Stimulated activated CD8-positive, alpha-beta memory T cell treated with anti-CD3 and anti-CD28 coated beads, Interleukin-12 subunit alpha, Interleukin-12 subunit beta, amount 100 ng/mL, for 4 hours (primary cell): ENCODE measurements at places on chromosomes 12 and 14.

DNA sequence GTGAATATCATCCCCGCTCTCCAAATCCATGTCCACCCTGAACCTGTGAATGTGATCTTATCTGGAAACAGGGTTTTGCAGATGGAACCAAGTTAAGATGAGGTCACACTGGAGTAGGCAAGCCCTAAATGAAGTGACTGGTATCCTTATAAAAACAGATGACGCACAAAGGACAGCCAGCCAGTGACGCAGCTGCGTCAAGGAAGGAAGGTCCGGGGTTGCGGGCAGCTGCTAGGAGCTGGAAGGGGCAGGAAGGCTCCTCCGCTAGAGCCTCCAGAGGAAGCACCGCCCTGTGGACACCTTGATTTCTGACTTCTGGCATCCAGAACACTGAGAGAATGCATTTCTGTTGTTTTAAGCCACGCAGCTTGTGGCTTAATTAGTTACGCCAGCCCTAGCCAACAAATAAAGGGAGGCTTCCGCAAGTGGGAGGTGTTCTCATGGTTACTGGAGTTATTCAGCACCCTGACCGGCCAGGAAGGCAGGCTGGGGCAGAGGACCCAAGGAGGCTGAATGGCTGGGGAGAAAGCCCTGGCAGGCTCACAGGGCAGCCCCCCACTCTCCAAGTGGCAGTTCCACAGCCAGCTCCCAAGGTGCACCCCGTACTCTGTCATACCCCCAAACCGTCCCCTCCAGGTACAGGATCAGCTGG lies 127.6 kb upstream of the NCOR2 start:
- no peak for DNase-seq

DNA sequence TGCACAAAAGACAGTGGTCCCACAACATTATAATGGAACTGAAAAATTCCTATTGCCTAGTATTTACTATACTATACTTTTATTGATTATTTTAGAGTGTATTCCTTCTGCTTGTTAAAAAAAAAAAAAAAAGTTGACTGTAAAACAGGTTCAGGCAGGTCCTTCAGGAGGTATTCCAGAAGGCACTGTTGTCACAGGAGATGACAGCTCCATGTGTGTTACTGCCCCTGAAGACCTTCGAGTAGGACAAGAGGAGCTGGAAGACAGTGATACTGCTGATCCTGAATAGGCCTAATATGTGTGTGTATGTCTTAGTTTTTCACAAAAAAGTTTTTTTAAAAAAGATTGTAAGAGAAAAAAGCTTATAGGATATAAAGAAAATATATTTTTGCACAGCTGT lies 12.3 kb downstream of the UBE2N start:
- no peak for DNase-seq

DNA sequence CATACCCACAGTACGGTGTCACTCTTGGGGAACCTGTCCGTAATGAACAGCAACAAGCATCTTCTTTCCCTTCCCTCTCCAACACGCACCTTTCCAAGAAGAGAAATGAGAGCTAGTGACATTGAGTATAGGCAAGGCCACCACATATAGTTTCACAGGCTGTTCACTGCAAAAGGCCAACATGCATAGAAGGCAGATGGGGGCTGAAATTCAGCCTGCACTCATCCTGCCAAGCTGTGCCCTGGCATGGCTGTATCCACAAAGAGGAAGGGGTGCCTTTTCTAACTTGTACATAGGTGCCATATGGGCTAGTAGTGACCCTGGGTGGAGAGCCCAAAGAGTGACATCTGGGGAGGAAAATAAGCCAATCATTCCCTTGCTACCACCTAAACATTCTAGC lies 169.6 kb downstream of the ZFP36L1 start:
- DNase-seq: no peak

GRCh38 chr12:1716215-1716862 lies 25.5 kb downstream of the ADIPOR2 start:
- no peak for DNase-seq

GRCh38 chr12:74915718-74916117 lies 293.9 kb downstream of the KCNC2 start:
- DNase-seq: no peak

- DNase-seq: no peak
Observed at GRCh38 chr12:43337571-43338444, 214.2 kb downstream of the ADAMTS20 start.

- DNase-seq: no peak
Observed at GRCh38 chr12:50087995-50088394, 2.9 kb downstream of the SMARCD1 start.

GRCh38 chr14:61712137-61712536 lies 16.8 kb downstream of the HIF1A start:
- DNase-seq: no peak

- DNase-seq: no peak
Observed at GRCh38 chr14:80047761-80048160, 163.5 kb downstream of the DIO2 start.

DNA sequence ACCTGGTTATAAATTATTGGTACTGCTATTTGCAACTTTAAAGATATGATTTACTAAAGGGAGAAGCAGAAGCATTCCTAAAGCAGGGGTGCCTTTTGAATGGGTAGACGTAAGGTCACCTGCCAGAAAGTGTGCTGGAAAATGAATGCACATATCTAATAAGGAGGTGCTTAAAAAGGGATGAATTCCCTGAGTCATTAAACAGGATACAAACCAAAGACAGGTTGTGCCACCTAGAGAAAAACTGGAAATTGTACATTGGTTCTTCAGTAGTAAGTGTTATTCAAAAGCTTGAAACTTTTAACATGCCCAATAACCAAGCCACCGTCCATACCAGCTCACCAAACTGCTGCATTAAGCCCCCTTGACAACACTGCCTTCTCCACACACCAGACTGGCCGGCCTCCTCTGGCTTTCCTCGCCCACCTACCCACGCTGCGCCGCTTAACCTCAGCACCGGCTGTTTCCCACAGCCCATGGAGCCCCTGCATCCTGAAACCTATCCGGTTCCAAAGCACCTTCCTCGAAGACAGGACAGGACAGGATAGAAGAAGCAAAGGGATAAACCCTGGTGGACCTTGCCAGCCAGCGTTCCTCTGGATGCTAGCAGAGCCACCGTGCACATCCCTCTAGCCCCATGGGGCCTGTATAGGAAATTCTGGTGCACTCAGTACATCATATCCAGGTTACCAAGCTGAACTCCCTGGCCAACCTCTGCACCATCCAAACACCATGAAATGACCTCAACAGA lies 201.5 kb upstream of the CAND1 start:
- no peak for DNase-seq

- no peak for DNase-seq
Observed at GRCh38 chr12:4908684-4909409, 858 bp upstream of the KCNA1 start.

DNA sequence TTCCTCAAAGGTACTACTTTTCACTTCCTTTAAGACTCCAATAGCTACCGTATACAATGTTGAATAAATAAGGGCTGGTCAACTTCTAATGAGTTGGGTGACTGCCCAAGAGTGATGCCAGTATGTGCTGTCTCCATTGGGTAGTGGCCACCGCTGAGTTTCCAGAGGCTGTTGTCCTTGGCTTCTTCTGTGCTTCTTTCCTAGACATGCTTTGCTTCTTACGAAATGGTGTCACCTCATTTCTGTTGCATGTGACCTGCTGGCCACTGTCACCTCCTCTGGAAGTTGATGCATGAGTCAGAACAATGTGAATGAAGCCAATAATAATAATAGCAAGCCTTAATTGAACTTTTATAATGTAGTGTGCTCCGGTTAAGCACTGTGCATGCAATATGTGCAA lies 7.5 kb upstream of the NID2 start:
- DNase-seq: no peak

DNA sequence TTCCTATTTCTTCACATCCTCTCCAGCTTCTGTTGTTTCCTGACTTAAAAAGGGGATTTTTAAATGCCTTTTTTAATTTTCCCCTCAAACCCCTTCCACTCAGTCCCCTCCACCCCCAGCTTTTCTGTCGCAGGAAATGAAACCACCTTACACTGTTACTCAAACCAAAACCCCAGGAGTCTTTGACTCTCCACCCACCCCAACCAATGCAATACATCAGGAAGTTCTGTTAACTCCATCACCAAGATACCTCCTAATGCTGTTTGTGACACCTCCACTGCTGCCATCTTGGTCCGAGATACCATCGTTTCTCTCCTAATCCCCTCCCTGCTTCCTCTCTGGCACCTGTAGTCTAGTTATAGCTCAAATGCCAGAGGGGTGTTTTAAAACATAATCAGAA lies 25.4 kb upstream of the CPM start:
- DNase-seq: no peak

GRCh38 chr12:89960607-89961394 lies 252.2 kb upstream of the ATP2B1 start:
- no peak for DNase-seq

DNA sequence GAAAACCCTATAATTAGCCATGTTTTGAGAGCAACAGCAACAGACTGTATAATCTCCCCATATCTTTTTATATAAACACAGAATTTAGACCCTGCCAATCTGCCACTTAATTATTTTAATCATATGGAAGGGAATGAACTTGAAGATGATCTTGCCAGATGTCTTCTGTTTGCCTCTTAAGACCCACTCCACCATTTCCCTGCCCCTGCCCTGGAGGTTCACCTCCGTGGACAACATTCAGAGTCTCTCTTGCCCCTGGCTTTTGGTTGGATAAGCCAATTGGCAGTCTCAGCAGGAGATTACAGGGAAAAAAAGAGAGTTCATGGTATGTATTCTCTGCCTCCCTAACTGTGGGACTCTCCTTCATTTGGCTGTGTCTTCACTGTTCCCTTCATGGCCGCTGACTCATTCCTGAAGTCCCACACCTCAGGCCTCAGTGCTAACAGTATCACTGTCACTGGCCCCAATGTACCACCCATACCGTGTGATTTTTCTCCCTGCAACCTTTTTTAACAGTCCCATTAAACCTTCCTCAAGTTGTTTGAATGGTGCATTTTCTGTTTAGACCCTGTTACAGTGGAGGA lies 184.8 kb downstream of the PIK3C2G start:
- no peak for DNase-seq

GRCh38 chr12:99911967-99912366 lies 72.8 kb downstream of the ANKS1B start:
- no peak for DNase-seq

- no peak for DNase-seq
Observed at GRCh38 chr12:114704096-114704495, 20.1 kb upstream of the TBX3 start.

DNA sequence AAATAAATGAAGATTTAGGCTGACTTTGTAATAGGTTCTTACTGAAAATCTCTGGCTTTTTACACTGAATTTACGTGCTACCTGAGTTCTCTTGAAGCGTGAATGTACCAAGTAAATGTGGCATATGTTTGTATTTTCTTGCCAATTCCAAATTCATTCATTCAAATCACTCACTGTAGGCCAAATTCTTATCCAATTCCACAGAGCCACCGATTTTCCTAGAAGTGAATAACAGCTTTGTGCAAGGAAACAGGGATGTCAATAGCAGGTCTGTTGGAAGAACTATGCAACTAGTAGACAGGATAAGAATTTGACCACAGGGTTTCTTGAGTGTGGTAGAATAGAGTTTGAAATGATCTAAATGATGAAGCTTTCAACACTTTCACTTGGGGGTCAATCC lies 86.8 kb downstream of the SOX5 start:
- no peak for DNase-seq

- DNase-seq: no peak
Observed at GRCh38 chr12:14558473-14558959, 9.2 kb downstream of the PLBD1 start.

DNA sequence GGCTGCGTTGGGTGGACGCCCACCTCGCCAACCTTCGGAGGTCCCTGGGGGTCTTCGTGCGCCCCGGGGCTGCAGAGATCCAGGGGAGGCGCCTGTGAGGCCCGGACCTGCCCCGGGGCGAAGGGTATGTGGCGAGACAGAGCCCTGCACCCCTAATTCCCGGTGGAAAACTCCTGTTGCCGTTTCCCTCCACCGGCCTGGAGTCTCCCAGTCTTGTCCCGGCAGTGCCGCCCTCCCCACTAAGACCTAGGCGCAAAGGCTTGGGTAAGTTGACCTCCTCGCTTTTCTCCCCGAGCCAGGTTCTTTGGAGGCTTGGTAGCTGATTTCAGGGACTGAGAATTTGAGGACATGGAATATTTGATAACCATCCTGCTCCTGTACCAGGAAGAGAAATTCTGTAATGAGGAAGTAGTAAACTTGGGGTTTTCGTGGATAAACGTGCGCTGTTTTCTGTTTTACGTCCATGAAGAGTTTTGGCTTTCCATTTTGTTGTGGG lies 530 bp downstream of the APAF1 start:
- peak; percentile 3 for DNase-seq

DNA sequence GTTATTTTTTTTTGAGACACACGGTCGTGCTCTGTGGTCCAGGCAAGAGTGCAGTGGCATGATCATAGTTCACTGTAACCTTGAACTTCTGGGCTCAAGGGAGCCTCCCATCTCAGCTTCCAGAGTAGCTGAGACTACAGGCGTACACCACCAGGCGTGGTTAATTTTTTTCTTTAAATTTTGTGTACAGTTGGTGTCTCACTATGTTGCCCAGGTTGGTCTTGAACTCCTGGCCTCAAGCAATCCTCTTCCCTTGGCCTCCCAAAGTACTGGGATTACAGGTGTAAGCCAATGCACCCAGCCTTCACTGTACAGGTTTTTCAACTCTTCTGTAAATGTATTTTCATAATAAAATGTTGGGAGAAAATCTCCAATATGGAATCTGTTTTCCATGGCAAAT lies 5.7 kb upstream of the KLC1 start:
- DNase-seq: no peak

GRCh38 chr12:87599459-87599858 lies 429.7 kb downstream of the C12orf50 start:
- DNase-seq: no peak

DNA sequence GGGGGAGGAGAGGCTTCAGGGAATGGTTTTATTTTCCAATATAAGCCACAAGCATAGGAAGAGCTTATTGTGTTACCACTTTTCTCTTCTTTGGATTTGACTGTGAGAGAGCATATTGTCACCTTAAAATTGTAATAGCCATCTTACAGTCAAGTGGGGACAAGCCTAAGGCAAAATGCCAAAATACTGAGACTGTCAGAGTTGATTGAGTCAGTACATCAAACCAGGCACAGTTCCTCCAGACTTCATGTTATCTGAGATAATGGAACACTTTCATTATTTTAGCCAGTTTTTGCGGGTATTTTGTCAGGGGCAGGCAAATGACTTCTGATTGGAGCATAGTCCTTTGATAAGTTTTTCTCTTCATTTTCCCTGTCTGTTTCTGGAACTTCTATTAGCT lies 19.5 kb upstream of the NUBPL start:
- no peak for DNase-seq

- no peak for DNase-seq
Observed at GRCh38 chr12:48615681-48616080, 45.8 kb upstream of the LALBA start.

- DNase-seq: no peak
Observed at GRCh38 chr14:96852823-96853422, 55.7 kb downstream of the VRK1 start.

- DNase-seq: no peak
Observed at GRCh38 chr14:73243341-73243740, 6.0 kb downstream of the PAPLN start.

- DNase-seq: no peak
Observed at GRCh38 chr14:32494609-32495434, 165.7 kb downstream of the AKAP6 start.
